A549 treated with CORT108297 at 1 μM for 4 hours (cell line): ENCODE measurements at places on chromosomes 7 and 10. TPM values are rescaled to one million over a fixed set of nuclear protein-coding genes. Genes with fewer than 3 reads are reported as not detected.

The SPAM1 gene
- total RNA-seq, result not detected in 5 replicates

The CAMK2B gene
- total RNA-seq, result 0.12 to 0.27 TPM (median 0.17 TPM) in 5 replicates

The NPY4R gene
- total RNA-seq, result 28.7 to 50.0 TPM (median 40.4 TPM) in 5 replicates

The C10orf62 gene
- total RNA-seq, result 0.10 TPM in 1 of 5 replicates, not detected in the others

The MINDY4 gene
- total RNA-seq, result 2.8 to 3.1 TPM (median 2.9 TPM) in 5 replicates

The OR2A5 gene
- total RNA-seq, result not detected in 5 replicates

The PALS2 gene
- 18.5 to 31.6 TPM (median 20.0 TPM) in 5 replicates for total RNA-seq

The IL15RA gene
- 2.9 to 5.0 TPM (median 3.8 TPM) in 5 replicates for total RNA-seq

The ENTPD1 gene
- 0.02 to 0.05 TPM in 2 of 5 replicates, not detected in the others for total RNA-seq

The WNT2 gene
- 0.04 TPM in 1 of 5 replicates, not detected in the others for total RNA-seq
